Suppressor macrophage treated with lipopolysaccharide for 1 hour (primary cell): ENCODE measurements at places on chromosomes 3 and 15.

DNA sequence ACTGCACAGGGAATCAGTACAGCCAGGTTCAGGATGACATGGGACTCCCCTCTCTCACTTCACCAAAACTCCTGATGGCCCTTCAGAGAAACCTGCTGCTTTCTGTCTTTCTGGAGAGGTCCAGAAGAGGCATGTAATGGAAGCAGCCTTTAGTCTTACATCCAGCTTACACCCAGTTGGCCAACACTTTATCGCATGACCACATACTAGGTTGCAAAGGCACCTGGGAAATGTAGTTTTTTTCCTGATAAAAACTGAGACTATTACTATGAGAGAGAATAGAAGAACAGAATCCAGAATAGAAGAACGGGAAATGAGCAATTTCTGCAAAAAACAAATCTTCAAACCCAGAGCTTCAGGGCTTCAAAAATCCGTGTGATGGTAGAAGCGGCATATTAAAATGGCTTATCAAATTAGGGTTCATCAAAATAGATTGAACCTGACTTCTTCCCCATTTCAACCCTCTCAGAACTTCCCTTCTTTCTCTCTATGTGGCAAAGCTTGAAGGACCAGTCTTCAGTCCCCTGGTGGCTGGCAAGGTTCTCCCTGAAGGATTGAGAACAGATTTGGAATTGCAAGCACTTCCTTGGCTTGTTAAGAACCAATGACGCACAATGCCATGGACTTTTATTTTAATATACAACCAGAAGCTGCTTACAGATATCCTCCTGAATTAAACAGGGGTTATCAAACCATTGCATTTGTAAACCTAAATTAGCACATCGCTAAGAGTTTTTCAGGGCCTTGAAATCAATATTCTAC is 34.4 kb downstream of the CORO2B start:
- peak; percentile 43 for DNase-seq

- no peak for DNase-seq
Observed at GRCh38 chr15:77497942-77498361, 77.3 kb downstream of the HMG20A start.

GRCh38 chr3:21919383-21919782 is 168.4 kb upstream of the ZNF385D start:
- DNase-seq = no peak

GRCh38 chr15:61115679-61116078 is 113.4 kb downstream of the RORA start:
- peak; percentile 2 for DNase-seq

- DNase-seq = no peak
Observed at GRCh38 chr3:116350119-116350733, 95.1 kb downstream of the LSAMP start.

GRCh38 chr3:29420106-29420505 is 139.2 kb downstream of the RBMS3 start:
- no peak for DNase-seq

- DNase-seq = no peak
Observed at GRCh38 chr3:18086078-18086477, 339.1 kb downstream of the SATB1 start.

GRCh38 chr15:72850833-72851232 is 67.3 kb upstream of the ADPGK start:
- no peak for DNase-seq

DNA sequence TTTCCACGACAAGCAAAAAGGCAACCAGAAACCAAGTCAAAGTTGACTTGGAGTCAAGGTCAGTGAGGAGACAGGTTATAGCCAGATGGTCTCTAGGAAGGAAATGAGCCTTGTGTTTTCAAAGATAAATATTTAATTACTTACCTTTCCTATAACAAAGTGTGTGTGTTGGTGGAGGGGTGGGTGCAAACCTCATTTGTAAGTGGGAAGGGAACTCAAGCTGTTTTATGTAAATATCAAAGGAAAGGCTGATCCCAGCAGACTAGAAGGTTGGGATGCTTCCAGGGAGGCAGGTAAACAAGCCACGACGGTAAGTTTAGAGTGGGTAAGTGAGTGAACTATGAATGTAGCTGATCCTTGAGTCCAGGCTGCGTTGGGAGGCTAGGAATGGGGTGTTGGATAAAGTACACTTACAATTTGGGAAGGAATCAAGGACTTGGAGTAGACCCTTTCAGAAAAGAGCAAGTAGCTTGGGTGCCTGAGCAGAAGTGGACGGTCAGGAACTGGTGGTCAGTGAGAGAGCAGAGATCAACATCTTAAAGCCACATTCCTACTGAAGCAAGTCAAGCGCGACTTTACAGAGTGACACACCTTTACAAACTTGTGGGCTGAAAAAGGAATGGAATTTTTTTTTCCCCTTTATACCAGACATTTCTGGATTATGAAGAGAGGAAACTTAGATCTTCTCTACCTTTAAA is 82.0 kb upstream of the TBL1XR1 start:
- no peak for DNase-seq

DNA sequence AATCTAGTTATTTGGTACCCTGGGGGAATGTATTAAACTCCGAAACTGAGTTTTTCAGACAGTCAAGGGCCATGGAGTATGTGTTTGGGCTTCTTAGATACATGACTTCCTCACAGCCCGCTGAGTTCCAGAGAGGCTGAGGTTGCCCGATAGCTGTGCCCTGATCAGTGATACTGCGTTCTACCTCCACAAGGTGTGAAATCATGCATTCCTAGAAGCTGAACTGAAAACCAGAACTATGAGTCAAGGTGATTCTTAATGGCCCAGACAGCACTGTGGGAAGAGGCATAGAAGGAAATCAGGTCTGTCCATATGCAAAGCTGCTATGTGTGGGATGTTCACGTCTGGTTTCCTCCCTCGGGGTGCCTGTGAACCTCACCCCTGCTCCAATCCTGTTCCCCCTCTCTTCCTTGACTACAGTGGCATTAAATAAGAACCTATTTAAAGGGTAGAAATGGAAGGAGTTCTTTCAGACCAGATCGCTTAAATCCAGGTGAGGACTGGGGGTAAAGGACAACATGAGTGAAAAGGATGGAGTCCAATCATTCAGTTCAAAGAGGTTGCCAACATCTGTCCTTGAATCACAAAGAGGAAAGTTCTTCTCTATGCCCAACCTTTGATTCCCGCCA is 74.3 kb downstream of the MYO1E start:
- DNase-seq = no peak

DNA sequence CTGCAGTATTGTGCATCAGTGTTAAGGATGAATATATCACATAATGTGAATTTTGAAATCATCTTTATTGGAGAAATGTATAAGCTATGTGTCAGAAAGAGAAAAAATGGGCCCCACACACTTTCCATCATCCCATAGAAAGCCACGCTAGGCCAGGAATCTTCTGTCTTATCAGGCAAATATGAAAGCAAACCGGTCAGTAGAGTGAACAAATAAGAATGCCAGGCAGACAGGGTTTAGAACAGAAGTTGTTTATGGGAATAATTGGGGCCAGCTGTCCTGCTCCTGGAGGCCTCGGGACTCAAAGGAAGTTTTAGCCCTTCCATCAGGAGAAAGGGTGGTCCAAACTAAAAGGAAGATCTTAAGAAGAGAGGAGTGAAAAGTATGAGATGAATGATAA is 39.5 kb downstream of the ZNF280D start:
- no peak for DNase-seq

DNA sequence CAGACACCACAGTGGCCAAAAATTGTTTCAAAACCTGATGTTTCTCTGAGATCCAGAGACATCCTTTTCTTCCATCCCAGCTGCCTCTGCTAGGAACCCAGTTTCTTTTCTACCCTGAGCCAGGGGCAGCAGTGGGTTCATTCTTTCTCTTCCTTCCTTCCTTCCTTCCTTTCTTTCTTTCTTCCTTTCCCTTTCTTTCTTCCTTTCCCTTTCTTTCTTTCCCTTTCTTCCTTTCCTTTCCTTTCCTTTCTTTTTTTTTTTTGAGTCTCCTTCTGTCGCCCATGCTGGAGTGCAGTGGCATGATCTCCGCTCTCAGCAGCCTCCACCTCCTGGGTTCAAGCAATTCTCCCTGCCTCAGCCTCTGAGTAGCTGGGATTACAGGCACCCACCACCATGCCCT is 30.7 kb upstream of the COPG1 start:
- no peak for DNase-seq

- no peak for DNase-seq
Observed at GRCh38 chr15:85424154-85424553, 43.8 kb downstream of the AKAP13 start.

DNA sequence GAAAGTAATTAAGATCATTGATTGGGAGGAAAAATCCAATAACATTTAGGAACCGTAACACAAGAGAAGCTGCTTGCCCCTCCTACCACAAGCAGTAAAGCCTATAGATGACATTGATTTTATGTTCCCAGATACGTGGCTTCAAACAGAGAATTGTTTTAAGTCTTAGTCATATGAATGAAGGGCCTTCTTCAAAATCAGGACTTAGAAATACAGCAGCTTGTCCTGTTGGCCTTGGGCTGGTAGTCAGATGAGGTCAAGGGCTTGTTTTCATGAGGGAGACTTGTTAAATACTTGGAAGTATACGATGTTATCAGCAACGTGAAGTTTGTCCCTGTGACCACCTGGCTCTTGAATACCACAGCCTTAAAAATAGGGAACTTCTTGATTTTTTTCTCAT is 114.4 kb downstream of the VGLL4 start:
- DNase-seq = no peak

DNA sequence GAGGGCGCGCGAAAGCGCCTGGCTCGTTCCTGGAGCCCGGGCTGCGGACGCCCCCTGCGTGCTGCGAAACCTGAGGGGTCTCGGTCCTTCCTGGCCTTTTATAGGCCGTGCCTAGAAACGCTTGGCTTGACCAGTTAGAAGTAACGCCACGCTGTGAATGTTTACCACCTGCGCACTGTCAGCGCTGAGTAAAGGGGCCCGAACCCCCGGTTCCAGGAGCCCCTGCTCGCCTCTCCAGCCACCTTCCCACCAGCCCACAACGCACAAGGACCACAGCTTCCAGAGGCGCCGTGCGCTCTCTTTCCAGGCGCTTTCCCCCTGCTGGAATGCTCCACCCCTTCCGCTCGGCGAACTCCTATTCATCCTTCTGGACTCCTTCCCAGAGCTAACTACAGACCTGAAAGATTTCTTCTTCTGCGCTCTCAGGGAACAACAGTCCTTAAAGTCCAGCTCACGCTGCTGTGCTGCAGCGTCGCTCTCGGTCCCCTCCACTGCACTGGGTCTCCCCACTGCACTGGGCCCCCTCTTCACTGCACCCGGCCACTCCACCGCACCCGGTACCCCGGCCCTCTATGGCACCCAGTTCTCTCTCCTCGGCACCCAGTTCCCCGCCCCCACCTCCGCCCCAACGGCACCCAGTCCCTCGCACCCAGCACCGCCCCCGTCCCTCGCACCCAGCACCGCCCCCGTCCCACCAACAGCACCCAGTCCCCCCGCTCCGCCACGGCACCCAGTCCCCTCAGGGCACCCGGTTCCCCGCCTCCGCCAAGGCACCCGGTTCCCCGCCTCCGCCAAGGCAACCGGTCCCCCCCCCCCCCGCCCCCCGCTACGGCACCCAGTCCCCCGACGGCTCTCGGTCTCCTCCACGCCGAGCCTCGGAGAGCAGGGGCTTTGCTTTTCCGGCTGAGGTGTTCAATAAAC is 69.8 kb downstream of the SQOR start:
- DNase-seq = no peak

DNA sequence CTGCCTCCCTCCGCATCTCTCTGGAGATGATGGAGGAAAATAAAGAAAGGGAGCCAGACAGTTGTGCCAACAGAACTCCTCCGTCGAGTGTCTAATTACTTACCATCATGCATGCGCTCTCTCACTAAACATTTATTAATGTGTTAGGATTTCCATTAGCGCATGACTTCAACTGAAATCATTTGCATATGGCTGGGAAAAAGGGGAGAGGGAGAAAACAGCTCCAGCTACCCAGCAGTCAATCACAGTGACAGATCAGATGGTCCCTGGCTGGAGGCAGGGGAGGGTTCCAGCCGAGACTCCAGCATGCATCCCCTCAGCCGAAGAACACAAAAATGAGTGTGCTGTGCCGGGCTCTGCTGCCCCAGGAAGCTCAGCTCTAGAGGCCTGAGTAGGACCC is 6.8 kb upstream of the RHO start:
- DNase-seq = no peak

DNA sequence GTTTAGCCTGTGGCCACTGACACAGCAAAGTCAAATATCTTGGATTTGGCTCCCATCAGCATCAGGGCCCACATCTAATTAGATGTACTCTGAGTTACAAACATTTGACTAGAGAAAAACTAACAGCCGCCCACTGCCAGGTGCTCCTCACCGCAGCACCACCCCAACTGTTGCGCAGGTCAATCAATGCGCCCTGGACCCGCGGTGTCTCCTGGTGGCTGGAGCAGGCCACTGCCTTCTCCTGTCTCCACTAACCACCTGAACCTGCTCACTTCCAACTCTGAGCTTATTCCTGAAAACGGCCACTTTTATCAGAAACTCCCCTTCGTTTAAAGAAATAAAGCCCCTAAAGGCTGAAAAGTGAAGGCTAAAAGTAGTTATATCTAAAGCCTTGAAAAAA is 4.3 kb downstream of the RIOX2 start:
- no peak for DNase-seq

DNA sequence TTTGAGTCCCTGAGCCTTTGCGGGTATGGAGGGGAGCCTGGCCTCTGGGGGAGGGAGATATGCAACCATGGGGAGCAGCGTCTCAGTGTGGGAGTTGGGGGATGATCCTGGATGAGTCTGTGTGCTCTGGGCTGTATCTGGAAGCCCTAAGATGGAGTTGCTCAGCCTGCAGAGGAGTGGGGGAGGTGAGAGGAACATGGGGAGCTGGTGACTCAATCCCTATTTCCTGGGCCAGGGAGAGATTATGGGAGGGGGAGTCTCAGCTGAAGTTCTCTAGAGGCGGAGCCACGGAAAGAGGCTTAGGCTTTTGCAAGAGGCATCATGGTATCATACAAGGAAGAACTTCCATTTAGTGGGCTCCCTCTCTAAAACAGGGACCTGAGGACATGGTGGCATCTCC is 59.5 kb upstream of the TMEM115 start:
- peak; percentile 41 for DNase-seq

GRCh38 chr15:44102675-44103254 is 92.3 kb downstream of the FRMD5 start:
- DNase-seq = peak; percentile 0

GRCh38 chr3:56238299-56238698 is 230.0 kb downstream of the ERC2 start:
- no peak for DNase-seq

DNA sequence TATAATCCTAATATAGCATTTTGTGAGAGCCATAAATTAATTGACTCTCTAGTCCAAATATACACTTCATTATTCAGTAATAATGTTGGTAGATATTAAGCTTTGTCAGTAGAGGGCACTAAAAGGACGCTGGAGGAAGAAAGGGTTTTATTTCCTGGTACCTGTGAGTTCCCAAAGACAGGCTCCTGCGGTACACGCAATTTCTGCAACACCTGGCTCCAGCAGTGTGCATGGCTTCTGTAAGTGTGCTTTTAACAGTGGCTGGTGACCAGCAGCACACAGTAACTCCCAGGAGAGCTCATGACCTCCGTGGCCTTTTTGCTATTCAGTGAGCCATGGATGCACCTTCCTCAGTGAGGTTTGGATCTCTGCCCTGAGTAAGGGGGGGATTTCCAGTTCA is 338.3 kb upstream of the ZNF385D start:
- peak; percentile 53 for DNase-seq

- peak; percentile 81 for DNase-seq
Observed at GRCh38 chr3:24154013-24154695, 209.1 kb downstream of the NR1D2 start.
